Right forelimb (tissue), 1 donor: ENCODE measurements at places on chromosomes 5 and 9.

GRCh38 chr5:41637424-41637823 lies 127.0 kb upstream of the PLCXD3 start:
- DNase-seq: no peak

- DNase-seq: no peak
Measured at GRCh38 chr5:43270645-43271044, 42.6 kb downstream of the HMGCS1 start.

GRCh38 chr5:32831624-32832023 lies 120.5 kb downstream of the NPR3 start:
- no peak for DNase-seq

DNA sequence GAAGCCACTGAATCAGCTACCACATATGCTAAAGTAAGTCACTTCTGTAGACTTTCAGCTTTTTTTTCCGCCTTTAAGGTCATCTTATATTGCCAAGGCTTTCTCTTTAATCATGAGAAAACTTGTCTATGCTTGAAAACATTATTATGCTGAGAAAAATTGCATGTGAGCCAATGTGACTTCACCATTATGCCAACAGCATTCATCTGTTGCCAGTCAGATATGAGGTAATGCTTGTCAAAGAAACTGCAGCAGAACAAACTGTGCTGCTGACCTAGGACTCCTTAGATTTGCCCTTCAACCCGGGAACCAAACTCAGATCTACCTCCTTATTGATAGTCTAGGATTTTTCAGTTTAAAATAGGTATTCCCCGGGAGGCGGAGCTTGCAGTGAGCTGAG lies 34.3 kb downstream of the SLC44A1 start:
- DNase-seq: no peak

- DNase-seq: no peak
Measured at GRCh38 chr9:126430124-126430523, 103.5 kb downstream of the MVB12B start.

GRCh38 chr5:80964919-80965318 lies 4.8 kb downstream of the RASGRF2 start:
- no peak for DNase-seq

- no peak for DNase-seq
Measured at GRCh38 chr5:58871648-58872242, 288.9 kb downstream of the RAB3C start.

DNA sequence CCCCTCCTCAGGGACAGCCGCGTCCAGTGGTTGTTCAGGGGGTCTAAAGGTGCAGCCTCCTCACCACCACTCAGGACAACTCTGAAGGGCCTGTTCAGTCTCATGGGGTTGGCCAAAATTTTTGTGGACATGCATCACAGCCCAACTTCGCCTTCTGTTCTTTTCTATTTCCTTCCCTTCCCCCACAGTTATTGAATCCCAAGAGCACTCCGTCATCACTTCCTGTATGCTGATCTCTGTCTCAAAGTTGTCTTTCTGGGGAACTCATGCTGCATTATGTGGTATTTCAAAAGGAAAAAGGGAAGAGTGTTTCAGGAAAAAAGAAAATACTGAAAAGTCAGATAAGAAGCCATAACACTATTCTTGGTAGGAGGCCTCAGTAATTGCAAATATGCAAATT lies 355.4 kb downstream of the CAAP1 start:
- no peak for DNase-seq

DNA sequence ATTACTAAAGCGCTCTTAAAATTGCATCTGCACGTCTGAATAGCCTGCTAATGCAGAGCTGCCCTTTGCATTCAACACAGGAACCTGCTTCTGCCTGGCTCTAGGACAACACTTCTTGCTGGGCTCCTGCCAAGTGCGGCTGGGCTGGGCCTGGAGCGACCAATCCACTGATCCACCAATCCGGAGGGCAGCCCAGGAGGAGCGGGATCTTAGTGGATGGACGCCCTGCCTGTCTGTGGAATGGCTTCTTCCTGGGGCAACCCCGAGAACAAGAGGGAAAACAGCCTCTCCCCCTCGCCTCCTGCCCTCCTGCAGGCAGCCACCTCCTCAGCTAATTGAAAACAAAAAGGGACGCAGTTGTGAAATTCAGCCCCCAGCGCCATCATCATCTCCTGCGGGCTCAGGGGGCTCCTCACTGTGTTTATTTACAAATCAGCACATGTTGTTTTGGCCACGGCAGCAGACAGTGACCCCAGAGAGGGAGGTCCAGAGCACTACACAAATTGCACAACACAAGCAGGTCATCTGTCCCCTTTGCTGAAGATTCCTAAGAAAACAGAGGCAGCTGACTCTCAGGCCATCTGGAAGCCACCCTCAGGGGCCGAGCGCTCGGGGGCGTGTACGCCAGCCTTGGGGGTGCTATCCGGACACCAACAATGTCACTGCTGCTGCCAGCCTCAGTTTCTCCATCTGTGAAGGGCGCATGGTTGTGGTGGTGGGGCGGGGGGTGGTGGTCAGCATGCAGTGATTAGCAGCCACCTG lies 57.3 kb downstream of the GADD45G start:
- DNase-seq: peak; percentile 97

DNA sequence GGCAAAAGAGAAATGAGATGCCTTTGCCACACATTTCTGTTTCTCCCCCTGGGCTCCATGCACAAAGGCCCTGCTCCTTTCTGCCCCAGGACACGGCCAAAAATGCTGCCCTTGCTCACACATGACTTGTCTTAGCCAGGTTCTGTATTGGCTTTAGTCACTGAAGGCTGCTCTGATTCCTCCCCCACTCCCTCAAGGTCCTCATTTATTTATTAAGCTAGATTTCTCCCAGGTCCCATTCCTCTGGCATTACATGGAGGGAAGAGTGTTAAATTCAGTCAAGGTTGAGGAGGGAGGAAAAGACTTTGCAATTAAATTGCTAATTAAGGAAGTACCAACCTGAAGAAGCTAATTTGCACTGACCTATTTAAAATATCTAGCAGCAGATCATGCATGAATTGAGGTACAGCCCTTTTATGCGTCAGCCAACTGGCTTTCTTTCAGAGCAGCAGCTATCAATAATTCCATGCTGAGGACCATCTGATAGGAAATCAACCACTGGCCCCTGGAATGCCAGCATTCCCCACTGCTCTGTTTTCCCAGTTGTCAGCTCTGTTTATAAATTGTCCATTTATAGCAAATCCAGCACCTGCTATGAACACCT lies 81.2 kb upstream of the MAP3K1 start:
- DNase-seq: no peak

- no peak for DNase-seq
Measured at GRCh38 chr5:103569313-103570060, 6.9 kb upstream of the NUDT12 start.

DNA sequence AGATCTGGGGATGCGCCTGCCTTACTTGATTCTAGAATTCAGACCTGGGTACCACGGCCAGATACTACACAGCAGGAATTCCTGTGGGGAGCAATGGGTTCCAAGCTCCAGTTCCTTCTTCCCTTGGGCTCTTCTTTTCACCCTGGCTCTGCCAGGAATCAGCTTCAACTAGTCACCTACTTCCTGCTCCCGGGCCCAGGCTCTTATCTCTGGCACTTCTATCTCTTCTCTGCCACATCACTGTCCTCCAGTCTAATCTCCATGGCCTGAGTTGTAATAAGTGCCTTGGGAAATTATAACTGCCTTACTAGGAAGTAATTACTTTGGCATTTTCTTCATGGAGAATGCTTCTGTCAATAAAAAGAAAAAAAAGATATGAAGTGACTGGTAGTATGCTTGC lies 26.2 kb upstream of the SERINC5 start:
- no peak for DNase-seq

GRCh38 chr9:126485662-126486061 lies 128.1 kb upstream of the LMX1B start:
- DNase-seq: no peak
